Stimulated activated CD8-positive, alpha-beta memory T cell treated with anti-CD3 and anti-CD28 coated beads, Interleukin-7, amount 100 ng/mL, for 48 hours (primary cell): ENCODE measurements at places on chromosomes 12 and 14.

- DNase-seq = no peak
These were observed 5.7 kb upstream of the KRT5 start for GRCh38 chr12:52525661-52526499.

DNA sequence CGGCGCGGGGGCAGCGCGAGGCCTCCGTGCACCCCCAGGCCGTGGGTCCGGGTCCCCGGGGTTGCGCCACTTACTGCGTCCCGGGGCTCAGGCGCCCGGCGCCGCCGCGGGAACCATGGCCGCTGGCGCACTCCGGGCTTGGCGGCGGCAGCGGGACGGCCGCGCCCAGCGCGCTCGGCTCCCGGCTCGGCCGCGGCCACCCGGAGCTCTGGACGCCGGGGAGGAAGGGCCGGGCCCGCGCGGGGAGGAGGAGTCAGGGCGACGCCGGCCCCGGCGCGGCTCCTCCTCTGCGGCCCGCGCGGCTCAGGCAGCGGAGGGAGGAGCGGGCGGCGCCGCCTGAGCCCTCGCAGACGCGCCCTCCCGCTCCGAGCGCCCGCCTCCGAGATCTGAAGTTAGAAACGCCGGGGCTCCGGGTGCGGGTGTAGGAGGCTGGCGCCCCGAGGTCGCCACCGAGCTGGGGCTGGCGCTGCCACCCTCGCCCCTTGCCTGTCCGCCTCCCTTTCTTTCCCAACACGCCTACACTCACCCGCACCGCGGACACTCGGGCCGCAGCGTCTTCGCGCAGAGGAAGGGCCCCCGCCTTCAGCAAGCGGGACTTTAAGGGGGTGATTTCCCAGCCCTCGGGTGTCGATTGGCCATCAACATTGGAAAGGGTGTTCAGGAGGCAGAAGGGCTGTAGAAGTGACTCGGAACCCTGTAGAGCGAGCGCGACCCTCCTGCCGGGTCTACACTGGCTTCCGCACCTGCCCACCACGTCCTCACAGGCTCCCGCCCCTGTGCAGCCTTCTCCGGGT is at the start of gene NIN:
Gene NIN, minus strand, starts transcription at position 231 of the 794 bp plus-strand sequence. CDS start 9,106 bp downstream, outside the sequence.
- DNase-seq = peak; percentile 43

DNA sequence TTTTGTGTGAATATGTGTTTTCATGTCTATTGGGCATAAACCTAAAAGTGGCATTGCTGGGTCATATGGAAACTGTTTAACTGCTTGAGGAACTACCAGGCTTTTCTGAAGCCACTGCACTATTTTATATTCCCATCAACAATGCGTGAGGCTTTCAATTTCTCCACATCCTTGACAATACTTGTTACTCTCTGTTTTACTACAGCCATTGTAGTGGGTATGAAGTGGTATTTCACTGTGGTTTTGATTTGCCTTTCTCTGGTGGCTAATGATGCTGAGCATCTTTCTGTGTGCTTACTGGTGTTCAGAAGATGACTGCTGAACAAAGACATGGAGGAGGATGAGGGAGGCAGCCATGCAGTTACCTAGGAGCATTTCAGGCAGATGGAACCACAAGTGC is 13.2 kb upstream of the TDG start:
- no peak for DNase-seq

DNA sequence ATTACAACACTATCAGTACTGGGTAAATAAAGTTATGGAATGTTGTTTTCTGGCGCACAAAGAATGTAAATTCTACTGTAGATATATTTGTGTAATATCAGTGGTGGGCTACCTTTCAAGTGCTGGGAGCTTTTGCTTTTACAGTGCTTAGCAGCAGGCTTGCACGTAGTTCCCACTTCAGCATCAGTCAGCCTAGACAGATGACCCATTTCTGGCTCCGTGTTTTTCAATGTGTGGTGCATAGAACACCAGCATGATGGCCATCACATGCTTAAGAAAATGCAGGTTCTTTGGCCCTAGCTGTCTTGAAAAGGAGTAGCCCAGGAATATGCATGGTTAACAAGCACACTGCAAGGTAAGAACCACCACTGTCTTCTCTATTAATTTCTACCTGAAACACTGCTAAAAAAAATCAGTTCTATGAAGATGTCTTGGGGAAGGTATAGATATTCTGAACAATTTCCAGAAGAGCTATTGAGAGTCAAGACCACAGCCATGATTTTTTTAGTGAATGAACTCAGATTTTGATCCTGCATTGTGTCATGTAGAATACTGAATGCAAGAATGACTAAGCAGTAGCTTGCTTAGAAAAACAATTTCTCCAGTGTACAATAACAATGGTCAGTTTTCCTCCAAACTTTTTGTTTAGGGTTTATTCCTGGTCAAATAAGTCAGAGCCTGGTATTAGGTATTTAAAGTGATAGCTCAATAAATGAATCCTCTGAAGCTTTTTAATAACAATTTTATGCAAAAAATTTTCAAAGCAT is 195.7 kb downstream of the AKAP6 start:
- DNase-seq = no peak

DNA sequence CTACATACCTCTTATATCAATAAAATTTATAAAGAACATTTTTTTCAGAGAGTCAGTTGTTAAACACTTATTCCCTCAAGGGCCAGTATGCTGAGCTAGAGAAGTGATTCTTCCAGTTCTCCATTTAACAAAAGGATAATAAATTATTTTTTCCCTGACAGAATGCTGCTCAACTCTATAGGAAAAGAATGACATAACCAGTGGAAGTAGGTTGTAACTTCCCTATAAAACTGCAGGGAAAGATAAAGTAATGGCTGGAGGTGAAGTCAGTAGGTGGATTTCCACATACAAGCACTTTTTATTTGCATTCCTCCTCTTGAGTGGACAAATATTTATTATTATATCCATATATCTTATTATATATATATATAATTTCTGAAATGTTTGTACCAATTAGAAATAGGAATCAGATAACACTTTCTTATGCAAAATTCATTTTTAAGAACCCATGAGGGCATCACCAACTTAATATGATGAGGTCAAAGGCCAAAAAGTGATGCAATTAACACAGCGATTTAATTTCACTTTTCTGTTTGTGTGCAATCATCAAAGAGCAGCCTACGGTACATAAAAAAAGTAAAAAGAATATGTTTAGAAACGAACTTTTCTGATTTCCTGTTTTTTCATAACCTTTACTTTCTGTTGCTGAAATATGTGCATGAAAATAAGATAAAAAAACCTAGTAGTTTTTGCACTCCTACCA is 175.3 kb downstream of the PRKD1 start:
- no peak for DNase-seq

DNA sequence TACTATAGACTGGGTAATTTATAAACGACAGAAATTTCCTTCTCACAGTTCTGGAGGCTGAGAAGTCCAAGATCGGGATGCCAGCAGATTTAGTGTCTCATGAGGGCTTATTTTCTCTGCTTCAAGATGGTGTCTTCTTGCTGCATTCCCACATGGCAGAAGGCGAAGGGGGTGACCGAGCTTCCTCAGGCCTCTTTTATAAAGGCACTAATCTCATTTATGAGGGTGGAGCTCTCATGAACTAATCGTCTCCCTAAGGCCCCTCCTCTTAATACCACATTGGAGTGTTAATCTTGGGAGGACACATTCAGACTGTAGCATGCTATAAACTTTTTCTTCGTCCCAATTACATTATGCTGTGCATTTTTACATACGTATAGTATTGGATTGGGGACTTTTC is 200.4 kb upstream of the ARHGAP5 start:
- DNase-seq = no peak

DNA sequence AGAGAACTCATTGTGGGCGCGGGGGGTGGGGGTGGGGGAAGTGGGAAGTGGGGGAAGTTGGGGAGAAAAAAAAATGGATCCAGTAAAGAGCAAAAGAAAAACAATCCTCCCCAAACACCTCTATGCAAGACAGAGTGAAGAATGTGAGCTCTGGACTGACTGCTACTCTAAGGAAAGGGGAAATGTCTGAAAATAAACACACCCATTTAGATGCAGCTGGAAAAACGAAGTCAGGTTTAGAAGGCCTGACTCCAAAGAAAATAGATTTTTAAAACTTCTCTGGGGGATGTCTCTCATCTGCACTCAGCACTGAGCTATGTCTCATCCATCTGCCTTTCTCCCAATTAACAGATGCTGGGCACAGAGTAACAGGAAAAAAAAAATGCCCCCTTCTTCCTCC is 904.4 kb downstream of the GALC start:
- no peak for DNase-seq

GRCh38 chr12:102903337-102904007 is 13.6 kb downstream of the PAH start:
- DNase-seq = no peak

DNA sequence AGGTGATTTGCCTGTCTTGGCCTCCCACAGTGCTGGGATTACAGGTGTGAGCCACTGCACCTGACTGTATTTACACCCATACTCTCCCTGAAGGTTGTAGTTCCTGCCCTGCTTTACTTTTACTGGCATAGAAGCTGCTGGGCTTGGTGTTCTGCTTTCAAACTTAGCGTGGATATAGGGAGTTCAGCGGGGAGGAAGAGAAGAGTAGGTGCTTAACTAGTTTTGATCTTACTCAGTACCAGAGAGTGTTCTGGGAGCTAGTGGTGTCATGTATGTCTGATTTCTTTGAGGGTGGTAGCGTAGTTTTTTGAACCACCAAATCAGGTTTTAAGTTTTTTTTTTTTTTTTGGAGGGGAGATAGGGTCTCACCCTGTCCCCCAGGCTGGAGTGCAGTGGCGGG is 13.8 kb downstream of the RCOR1 start:
- DNase-seq = no peak

DNA sequence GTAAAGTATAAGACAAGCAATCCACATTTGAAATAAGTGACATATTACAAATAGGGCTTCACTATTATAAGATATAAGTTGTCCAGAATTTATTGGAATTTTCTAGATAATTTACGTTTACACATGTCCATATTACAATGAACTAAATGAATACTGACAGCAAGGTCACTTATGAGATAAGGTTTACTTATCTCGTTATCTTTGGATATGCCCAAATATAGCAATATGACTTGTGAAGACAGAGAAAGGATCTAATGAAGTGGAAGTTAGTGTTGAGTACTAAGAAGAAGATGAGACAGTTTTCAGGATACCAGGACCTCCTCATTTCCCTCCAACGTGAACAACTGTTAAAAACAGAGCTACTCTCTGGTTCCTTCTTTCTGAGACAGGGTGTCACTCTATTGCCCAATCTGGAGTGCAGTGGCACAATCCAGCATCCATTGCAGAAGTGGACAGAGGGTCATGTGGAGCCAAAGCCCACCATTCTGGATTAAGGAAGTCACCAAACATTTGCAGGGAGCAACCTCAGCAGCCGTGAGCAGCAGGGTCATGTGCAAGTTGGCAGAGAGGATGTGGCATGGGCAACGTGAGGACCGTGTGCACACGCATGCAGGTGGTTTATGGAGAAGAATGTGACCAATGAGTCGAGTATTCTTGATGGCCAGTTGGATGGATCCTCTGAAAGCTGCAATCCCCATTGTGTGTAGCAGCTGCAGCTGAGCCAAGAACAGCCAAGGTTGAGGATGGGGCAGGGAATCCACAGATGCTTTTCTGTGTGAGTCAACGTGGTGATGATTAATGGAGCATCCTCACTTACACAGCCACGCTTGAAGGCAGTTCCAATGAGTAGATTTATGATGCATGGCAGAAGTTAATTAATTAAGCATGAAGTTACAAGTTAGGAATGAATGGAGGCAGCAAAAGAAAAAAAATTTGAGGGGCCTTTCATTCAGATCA is 111.0 kb downstream of the BICD1 start:
- no peak for DNase-seq

- no peak for DNase-seq
These were observed 8.4 kb downstream of the PEX5 start for GRCh38 chr12:7197841-7198240.

DNA sequence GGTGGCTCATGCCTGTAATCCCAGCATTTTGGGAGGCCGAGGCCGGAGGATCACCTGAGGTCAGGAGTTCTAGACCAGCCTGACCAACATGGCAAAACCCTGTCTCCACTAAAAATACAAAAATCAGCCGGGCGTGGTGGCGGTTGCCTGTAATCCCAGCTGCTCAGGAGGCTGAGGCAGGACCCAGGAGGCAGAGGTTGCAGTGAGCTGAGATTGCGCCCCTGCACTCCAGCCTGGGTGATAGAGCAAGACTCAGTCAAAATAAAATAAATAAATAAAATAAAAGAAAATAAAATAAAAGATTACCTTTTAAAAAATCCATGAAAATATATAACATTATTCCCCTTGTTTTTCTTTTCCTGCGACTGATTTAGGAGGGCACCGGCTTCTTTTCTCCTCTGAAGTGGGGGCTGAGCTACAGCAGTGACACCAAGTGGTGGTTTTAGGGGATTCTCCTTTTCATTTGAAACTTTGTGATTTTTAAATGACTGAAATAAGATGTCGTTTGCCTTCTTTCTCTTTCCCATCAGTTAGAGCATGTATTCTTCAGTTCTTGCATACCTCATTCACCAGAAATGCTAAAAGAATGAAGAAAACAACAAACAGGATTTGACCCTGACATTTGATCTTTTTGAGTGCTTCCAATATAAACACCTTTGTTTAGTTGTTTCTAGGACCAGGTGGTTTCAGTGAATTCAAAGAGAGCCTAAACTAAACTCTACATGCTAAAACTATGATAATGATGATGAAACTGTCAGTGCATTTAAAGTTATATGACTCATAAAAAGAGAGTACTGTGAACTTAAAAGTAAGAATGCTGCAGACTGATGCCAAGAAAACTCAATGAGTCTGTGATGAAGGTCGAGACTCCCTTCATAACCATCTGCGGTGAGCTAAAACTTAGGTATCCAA is 22.6 kb upstream of the PKP2 start:
- no peak for DNase-seq

GRCh38 chr12:115636546-115636945 is 640.9 kb downstream of the MED13L start:
- DNase-seq = no peak

DNA sequence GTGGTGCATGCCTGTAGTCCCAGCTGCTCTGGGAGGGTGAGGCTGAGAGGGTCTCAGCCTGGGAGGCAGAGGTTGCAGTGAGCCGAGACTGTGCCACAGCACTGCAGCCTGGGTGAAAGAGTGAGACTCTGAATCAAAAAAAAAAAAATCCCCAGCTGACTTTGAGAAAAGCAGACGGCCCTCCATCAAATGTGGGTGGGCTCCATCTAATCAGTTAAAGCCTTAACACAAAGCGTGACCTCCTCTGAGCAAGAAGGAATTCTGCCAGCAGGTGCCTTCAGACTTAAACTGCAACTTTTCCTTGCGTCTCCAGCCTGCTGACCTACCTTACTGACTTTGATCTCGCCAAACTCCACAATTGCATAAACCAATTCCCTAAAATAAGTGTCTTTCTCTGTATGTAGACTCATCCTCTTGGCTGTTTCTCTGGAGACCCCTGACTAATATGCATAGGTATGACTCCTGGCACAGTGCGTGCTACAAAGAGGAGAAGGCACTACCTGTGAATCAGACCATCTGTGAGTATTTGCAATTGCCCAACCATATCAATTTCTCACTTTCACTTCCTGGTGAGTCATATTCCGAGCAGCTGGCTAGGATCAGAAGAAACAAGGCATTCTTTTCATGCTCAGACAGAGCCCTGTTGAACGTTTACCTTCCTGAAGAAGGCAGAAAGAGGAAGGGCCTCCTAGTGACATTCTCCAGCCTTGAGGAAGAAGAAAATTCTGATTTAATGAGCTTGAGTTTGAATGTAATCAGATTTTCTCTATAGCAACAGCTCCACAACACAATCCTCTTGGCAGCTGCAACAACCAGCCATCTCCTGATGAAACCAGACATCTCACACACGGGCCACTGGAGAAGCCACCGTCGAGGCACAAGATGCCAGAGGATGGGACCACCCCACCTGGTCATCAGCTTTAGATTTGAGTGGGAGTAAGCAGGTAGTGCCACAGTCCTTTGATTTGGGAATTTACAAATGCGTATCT is 54.3 kb downstream of the CLMN start:
- peak; percentile 9 for DNase-seq
